HTR-8/SVneo (cell line): ENCODE measurements at places on chromosomes 1 and 21.

DNA sequence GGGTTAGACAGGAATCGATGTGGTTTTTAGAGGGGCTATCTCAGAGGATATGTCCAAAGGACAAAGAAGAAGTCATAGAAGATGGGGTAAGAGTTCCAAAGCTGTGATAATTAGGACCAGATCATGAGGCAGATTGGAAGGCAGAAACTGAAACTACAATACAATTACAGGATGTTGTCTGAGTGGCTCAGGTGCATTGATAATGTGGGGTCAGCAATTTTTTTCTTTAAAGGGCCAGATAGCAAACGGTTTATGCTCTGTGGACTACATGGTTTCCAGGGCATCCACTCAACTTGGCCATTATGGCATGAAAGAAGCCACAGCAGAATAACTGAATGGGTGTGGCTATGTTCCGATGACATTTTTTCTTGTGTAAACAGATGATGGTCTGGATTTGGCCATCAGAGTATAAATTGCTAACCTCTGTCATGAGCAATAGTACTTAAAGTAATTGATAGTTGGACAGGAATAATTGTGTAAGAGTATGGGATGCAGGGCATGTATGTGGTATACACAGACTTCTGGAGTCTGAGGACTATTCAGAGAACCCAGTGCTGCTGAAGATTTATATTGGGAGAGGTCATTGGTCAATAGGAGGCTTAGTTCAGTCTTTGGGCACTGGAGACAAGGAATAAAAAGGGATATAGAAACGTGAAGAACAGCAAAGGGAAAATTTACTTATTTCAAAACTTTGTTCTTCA, 198.4 kb upstream of the ADGRL4 start:
- no peak for DNase-seq

- DNase-seq, result no peak
Measured at GRCh38 chr1:219795363-219795917, 132.9 kb downstream of the SLC30A10 start.

DNA sequence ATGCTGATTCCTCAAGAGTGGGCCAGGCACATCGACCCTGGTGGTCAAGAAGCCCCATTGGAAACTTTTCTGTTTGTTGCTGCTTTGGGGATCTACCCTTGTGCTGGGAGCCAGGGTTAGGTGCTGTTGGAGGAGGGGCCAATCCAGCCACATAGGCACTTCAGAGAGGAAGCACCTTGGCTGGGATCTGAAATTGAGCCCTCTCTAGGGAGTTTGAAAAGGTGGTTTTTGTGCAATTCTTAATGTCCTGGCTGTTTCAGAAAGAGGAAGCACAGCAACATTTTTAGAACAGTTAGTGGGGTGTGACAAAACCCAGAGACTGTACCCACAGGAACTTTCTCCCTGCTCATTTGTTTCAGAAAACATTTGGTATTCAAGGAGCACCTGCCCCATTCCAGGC, 17.2 kb upstream of the BEND5 start:
- no peak for DNase-seq

DNA sequence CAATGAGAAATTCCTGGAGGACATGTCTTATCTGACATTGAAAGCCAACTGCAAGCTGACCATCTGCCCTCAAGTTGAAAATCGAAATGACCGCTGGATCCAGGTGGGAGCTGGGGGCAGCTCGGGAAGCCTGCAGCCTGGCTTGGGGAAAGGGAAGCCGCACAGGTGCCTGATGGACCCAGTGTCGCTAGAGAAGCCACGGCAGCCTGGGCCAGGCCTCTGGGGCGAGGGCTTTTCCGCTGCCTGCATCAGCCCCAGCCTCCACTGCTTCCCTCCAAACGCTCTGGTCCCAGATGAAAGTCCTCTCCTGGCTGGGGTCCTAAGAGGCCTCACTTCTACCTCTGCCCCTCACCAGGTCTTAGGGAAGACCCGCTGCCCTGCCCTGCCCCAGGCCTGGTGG, 18.8 kb upstream of the PADI3 start:
- DNase-seq, result no peak

DNA sequence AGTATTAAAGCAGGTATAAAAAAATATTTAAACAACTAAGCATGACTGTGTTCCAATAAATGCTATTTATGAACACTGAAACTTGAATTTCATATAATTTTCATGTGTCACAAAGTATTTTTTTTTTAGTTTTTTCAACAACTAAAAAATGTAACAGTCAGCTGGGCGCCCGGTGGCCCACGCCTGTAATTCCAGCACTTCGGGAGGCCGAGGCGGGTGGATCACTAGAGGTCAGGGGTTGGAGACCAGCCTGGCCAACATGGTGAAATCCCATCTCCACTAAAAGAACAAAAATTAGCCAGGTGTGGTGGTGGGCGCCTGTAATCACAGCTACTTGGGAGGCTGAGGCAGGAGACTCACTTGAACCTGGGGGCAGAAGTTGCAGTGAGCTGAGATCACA, 42.4 kb downstream of the RWDD3 start:
- DNase-seq, result no peak

GRCh38 chr1:155989242-155990004, 11.1 kb upstream of the ARHGEF2 start:
- peak; percentile 72 for DNase-seq

- DNase-seq, result no peak
Measured at GRCh38 chr1:52323731-52324130, 42.3 kb downstream of the CC2D1B start.

DNA sequence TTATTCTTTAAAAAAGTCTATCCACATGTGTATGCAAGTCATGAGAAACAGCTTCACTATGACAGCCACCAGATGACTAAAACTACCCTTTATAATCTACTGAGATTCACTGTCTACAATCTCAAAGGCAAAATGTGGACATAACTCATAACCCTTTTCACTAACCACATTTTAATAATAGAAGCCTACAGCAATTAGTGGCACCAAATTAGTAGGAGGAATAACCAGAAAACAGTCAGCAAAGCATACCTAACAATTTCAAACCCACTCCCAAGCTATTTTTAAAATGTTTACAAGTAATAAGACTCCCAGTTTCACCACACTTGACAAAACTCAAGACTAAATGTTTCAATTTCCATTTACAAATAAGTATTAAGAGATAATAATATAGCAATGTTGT, 442.9 kb downstream of the PTPRC start:
- no peak for DNase-seq
